ENCODE measurements at places on chromosomes 3 and 15.
A peak's percentile ranks its signal among the peaks of the same experiment; 100 is the strongest.

GRCh38 chr3:56890448-56891091, 88.8 kb upstream of the ARHGEF3 start:
- DNase-seq, result no peak

DNA sequence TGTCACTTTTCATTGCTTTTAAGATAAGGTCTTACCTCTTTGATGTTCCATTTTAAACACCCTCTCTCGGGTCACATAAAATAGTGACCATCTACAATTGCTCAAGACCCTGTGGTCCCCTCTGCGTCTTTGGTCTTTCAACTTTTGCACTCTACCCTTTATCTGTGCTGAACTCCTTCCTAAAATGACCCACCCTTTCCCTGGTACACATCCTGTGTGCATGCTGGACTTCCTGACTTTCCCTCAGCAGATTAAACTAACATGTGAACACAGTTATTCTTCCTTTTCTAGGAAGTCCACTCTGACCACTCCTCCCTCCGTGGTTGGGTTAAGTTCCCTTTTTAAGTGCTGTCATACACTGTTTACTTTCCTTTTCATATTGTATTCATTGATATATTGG, 414.2 kb downstream of the GABRB3 start:
- no peak for DNase-seq

DNA sequence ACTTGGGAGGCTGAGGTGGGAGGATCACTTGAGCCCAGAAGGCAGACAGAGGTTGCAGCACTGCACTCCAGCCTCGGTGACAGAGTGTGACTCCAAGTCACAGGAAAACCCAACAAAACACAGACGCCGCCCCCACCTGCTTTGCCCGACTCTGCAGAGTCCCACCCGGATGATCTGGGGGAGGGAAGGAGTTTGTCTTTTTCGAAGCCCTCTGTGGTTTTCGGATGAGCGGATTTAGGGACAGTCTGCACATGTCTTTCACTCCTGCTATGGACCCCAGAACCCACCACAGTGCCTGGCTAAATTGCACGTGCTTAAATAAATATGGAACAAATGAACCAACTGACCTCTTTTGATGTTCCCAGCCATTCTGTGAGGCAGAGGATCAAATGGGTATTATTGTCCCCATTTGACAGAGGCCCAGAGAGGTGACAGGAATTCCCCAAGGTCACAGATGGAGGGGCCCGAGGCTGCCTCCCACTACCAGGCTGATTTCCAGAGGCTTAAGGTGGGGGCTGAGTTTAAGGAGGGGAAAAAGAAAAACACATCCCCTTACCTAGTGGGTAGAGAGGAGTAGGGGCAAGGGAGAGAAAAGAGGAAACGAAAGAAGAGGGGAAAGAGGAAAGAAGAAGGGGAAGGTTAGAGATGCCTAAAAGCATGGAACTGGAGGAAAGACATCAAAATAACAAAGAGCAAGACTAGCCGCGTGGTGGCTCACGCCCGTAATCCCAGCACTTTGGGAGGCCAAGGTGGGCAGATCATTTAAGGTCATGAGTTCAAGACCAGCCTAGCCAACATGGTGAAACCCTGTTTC, 59.4 kb upstream of the TFRC start:
- DNase-seq, result peak; percentile 74

DNA sequence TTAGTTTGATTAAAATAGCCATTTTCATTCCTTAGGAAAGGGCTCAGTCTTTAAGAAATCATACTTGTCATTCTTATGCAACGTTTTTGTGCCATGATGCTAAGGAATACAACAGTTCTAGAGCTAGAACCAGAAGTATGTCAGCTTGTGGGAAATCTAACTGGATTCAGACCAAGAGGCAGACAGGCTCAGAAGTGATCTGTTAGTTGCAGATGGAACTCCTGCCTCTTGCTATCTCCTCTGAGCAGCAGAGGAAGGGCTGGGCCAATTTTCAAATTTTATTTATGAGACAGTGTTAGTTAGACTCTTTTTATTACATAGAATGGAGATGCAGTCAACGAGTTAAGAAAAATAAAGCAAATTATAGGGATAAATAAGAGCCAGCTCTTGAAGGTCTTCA, 48.5 kb upstream of the RYR3 start:
- DNase-seq, result no peak

DNA sequence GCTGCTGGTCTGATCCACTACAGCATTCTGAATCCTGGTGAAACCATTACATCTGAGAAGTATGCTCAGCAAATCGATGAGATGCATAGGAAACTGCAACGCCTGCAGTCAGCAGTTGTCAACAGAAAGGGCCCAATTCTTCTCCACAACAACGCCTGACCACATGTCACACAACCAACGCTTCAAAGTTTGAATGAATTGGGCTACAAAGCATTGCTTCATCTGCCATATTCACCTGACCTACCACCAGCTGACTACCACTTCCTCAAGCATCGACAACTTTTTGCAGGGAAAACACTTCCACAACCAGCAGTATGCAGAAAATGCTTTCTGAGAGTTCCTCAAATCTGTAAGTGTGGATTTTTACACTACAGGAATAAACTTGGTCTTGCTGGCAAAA, 54.7 kb upstream of the C2CD4B start:
- no peak for DNase-seq

Data from osteoblast (primary cell).